ENCODE measurements at places on chromosomes 1 and 21. TPM values are rescaled to one million over a fixed set of nuclear protein-coding genes. Genes with fewer than 3 reads are reported as not detected.

HRNR gene
- not detected for total RNA-seq

DMRTA2 gene
- not detected for total RNA-seq

RPE65 gene
- not detected for total RNA-seq

TNFRSF18 gene
- 0.67 TPM for total RNA-seq

MX2 gene
- 1.4 TPM for total RNA-seq

GRCh38 chr1:57546549-57547330, 122.9 kb upstream of the DAB1 start:
- DNase-seq = no peak

DNA sequence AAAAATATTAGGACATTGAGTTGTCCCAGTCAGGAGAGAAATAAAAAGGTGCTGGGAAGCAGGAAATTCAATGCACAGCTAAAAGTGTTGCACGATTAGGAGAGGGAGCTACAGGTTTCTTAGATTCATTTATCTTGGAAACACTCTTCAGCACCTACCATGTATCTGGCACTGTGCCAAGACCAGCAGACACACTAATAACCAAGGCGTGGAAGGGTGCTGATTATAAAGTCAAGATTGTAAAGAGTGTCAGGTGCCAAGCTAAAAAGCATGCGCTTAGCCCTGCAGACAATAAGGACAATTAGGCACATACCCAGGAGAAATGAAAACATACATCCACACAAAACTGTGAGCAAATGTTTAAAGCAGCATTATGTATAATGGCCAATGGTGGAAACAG, 129.9 kb downstream of the DSCAM start:
- DNase-seq = no peak
